ENCODE measurements at places on chromosomes 7 and 10.

- DNase-seq = peak; percentile 73
Measured at GRCh38 chr7:74306730-74307469, 17.7 kb downstream of the CLIP2 start.

DNA sequence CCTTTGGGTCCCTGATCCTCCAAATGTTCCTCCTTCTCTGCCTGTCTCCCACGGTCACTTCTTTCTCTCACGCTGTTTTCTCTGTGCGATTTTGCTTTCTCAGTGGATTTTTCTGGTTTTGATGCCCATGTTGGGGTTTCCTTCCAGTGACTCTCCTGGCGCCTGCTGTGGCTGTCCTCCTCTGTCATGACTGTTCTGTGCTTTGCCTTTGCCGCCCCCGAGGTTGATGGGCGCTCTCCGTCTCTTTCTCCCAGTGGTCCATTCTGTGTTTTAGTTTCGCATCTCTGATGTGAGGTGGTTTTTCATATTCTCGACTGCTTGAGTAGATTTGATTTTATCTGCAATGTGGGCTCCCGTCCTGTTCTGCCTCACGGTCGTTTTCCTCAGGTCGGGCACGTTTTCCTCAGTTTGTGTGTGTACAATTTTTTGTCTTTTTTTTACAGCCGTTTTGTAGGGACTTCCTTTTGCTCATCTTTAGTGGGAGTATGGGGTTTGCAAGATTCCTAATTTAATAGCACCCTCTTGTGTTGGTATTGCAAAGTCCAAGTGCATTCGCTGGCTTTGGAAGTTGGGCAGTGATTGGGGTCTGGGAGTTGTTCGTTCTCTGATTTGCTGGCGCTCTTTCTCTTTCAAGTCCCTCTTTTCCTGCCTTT lies 100.0 kb downstream of the INPP5A start:
- DNase-seq = peak; percentile 37

- DNase-seq = no peak
Measured at GRCh38 chr7:151192002-151192539, 5.0 kb upstream of the ASB10 start.

- DNase-seq = no peak
Measured at GRCh38 chr7:151790095-151790829, 86.7 kb downstream of the PRKAG2 start.

DNA sequence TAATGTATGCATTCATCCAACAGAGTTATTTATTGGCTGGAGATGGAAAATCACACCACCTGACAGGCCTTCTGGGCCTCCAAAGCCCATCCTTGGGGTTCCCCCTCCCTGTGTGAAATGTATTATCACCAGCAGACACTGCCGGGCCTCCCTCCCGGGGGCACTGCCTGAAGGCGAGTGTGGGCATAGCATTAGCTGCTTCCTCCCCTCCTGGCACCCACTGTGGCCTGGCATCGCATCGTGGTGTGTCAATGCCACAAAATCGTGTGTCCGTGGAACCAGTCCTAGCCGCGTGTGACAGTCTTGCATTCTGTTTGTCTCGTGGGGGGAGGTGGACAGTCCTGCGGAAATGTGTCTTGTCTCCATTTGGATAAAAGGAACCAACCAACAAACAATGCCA lies 15.3 kb downstream of the TACR2 start:
- no peak for DNase-seq

DNA sequence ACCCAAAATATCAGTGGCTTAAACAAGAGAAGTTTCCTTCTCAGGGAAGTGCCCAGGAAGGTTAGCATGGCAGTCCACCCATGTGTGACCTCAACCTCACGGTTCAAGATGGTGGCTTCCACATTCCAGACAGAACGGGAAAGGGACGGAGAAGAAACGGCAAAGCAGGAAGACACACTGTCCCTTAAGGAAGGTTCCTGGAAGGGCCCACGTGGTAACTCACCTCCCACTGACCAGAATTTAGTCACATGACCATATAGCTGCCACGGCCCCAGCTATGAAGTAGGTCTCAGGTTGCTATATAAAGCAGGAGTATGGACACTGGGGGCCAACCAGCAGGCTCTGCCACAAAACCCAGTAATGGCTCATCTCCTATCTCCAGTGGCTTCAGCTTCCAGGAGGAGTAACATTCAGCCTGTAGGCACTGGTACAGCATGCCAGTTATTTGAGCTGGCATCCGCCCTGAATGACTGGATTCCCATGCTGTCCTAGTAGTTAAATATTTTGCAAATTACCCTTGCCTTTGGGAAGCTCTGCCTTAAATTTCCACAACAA lies 278.5 kb upstream of the KLF14 start:
- DNase-seq = no peak

Data from sciatic nerve (tissue), 2 donors.